DMS153 (cell line): ENCODE measurements at places on chromosomes 6 and 20.
A peak's percentile ranks its signal among the peaks of the same experiment; 100 is the strongest.

DNA sequence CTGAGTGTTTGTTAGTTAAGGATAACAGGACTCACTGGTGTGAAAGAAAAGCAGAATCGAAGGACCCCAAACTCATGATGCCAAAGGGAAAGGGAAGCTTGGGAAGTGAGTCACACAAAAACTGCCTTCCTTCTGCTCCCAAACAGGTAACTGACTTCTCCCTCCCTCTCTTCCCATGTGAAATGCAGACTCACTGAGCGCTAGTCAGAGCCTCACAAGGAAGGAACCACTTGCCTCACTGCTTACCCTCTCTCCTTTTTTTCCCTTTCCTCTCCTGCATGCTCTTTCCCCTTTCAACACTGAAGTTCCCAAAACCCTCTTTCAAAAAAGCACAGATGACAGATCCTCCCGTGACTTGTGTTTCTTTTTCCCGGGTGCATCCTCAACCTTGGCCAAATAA is 56.4 kb downstream of the LYRM4 start:
- no peak for DNase-seq

DNA sequence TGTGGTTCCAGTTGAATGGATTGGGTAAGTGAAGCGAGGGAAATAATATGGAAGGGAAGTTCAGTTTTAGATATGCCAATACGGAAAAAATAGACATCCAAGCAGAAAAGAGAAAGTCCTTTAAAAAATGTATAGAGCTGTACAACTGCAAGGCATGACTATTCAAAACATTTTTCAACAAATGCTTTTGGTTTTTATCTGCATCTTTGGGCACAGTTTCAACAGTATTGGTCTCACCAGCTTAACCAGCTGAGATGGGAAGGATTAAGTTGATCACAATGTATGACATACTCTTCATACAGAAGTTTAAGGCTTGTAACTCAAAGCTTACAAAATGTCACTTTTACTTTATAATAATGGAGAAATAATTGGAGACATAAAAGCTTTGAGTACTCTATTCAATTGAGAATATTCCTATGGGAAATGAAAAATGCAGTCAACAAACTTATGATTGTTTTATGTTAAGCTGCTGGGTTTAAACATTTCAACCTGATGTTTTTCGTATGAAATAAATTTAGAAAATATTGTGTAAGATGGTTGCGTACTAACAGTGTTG is 16.3 kb upstream of the UTRN start:
- DNase-seq, result no peak

- no peak for DNase-seq
Measured at GRCh38 chr6:135054226-135054568, 425 bp downstream of the HBS1L start.

GRCh38 chr20:50378170-50379000 is 131.8 kb upstream of the PTPN1 start:
- no peak for DNase-seq

- DNase-seq, result peak; percentile 82
Measured at GRCh38 chr20:10131732-10132345, 86.8 kb upstream of the SNAP25 start.

DNA sequence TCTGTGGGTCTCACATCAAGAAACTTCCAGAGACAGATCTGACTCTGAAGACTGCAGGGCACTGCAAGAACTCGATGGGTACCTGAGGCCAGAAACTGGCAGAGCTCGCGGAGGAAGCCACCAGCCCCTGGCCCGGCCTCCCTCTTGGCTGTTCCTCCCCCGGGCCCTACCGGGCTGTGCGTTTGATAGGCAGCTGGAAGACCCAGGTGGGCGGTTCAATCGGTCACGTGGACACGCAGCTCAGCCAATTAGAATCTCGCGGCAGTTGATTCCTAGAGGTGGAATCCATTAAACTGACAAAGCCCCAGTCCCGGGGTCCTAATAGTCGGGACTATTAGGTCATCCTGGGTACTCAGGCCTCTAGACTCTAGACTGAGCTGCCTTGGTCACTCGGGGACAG is 154.2 kb upstream of the PROKR2 start:
- no peak for DNase-seq

- DNase-seq, result no peak
Measured at GRCh38 chr20:25321262-25321831, 69.3 kb downstream of the ABHD12 start.

- no peak for DNase-seq
Measured at GRCh38 chr6:167925026-167925425, 72.4 kb upstream of the KIF25 start.

- DNase-seq, result no peak
Measured at GRCh38 chr6:95133578-95133977, 443.8 kb upstream of the MANEA start.

- DNase-seq, result no peak
Measured at GRCh38 chr6:108846628-108847027, 1.6 kb upstream of the ARMC2 start.

DNA sequence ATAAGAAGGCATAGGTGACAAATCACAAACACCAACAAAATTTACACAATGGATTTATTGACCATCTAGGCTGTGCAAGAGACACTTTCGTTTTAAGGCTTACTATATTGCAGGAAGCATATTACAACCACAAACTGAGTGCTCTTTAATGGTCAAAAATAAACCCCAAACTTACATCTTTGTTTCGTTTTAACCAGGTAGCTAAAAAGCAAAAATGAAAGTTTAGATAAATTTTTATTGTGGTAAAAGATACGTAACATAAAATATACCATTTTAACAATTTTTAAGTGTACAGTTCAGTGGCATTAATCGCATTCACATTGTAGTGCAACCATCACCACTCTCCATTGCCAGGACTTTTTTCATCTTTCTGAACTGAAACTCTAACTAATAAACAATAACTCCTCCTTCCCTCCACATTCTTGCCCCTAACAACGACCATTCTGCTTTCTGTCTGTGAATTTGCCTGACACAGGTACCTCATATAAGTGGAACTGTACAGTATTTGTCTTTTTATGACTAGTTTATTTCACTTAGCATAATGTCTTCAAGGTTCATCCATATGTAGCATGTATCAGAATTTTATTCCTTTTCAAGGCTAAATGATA is 32.3 kb upstream of the DUSP22 start:
- no peak for DNase-seq

DNA sequence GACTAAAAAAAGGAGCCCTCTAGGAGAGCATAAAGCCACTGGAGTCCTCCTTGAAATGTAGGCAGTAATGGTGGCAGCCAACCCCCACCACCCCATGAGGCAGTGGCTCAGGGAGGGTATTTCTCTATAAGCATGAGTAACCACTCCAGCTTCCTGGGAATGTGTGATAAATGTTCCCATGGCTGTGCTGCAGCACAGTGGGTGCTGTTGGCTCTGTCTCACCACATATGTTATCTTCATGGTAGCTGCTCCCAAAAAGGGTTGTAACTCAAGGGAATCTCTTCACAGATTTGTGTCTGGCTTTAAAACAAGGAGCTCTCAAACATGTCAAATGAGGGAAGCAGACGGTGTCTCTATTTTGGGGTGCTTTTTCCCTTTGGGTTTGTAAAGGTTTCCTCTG is 7.5 kb upstream of the PHACTR1 start:
- no peak for DNase-seq

DNA sequence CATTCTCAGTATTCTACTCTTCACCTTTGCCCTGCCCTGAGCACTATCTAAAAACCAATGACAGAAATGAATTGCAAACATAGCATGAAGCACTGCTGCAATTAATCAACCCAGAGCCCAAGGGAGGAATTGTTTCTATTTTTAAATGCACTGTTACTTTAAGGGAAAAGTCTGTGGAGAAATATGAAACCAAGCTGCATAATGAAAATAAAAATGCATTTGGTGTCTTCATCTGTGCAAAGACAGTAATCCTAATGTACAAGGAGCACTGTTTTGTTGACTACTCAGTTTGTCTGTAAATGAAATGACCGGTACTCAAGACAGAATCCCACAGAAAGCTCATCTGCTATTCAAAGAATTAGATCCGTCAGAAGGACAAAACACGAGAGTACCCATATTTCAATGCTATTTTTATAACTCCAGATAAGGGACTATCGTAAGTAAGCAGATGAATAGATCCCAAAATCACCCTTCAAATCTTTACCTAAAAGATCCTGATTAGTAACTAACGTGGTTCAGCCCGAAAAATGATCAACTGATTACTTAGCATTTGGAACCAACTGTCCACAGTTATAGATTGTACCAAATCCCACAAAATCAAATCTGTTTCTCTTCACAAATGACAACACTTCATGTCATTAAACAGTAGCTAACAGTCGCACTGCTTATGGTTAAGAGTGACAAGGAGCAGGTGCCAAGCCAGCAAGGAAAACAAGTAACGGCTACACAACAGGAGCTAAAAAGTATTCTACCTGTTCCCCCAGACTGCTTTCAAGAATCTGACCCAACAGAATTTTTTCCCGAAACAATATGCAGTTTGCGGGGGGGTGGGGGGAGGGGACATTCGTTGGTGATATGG is 2.4 kb downstream of the KIF13A start:
- no peak for DNase-seq

DNA sequence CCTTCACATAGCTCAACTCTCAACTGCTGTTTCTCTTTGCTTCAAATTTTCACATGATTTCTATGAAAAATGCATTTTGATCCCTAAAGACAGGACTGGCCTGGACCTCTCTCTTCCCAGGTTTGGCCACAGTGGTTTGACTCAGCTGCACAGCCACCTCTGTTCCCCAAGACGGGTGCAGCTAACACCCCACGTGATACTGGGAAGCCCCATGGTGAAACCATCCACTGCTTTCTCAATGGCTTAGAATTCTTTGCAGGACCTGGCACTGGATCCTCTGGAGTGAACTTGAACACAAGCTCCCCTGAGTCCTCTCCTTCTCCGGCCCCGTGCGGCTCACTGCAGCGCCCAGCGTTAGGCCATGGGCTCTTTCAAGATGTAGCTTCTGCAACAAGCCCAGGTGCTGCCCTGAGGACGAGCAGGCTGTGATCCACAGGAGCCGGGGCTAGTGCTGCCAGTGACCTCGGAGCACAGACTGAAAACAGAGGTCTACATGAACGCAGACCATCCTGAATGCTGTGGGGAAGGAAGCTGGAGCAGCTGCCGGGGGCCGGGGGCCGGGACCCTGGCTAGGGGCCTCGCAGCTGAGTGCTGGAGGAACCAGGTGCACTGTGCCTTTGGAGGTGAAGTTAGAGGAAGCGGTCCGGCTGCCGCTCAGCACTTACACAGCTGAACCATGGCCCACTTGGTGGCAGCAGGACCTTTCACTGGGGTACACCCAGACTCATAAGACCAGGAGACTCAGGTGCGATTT is 58.8 kb upstream of the MPC1 start:
- DNase-seq, result no peak

GRCh38 chr6:23081701-23082100 is 512.3 kb downstream of the HDGFL1 start:
- no peak for DNase-seq

DNA sequence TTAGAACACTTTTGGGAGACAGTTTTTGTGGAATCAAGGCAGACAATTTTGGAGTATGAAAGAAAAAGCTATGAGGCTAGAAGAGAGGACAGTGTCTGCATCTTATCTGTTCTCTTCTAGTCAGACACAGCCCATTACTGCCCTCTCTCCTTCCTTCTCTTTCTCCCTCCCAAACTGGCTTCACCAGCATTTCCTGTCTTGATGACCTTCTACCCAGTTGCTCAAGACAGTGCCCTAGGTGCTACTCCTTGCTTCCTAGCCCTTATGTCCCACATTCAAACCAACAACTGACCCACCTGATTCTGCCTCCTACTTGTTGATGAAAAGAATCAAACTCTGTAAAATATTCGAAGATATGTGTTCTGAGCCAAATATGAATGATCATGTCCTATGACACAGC is 116.4 kb upstream of the RIPOR2 start:
- no peak for DNase-seq

DNA sequence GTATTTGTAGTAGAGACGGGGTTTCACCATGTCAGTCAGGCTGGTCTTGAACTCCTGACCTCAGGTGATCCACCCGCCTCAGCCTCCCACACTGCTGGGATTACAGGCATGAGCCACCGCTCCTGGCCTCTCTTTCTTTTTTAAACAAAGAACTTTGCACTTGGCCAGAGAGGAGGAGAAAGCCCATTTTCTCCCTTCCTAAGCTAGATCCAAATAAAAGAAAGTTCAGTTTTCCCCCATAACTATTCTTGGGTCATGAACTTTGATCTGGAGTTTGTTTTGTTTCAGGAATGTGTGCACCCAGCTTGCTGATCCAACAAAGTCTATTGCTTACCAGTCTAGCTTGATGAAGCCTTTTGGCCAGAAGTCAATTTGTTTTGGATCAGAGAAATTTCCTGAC is 23.4 kb downstream of the KCNS1 start:
- DNase-seq, result no peak

GRCh38 chr20:47453167-47453782 is 48.4 kb upstream of the NCOA3 start:
- DNase-seq, result no peak

DNA sequence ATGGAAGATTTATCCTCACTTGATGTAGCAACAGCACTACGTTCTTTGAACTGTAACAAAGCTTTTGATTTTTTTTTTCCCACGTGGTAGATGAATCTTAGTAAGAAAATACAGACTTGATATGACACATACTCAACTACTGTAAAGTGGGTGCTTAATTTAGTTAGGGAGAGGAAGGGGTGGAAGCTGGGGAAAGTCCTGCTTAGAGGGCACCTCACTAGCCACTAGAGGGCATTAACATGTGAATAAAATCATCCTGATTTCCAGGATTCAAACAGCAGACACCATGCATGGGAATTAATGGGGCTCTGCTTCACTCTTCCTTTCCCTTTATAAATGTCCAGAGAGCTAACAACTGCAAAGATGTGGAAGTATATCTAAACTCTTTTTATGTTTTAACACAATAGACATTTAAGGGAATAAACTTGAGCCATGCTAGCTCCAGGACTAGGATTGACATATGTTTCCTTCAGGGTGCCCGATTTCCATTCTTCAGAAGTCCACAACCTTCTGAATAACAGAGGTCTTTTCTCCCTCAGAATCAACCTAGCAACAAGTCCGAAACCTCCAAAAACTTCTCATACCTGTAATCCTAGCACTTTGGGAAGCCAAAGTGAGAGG is 250.1 kb downstream of the ATXN1 start:
- DNase-seq, result no peak

DNA sequence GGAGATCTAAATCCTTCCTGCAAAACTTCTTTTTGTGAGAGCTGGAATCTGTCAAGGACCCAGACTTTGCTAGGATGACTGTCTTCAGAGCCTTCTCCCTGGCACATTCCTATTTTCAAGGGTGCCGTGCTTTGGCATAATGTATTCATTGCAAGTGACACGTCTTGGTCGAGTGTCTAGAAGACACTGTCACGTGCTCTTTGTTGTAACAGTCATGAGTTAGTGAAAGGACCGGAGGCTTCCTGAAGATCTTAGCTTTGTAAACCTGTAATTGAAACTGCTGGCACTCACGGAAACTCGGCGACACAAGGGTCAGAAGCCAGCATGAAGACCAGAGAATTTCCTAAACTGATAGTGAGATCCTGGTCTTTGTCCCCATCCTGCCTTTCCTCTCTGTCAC is 19.7 kb upstream of the TAGAP start:
- DNase-seq, result no peak
